Camera-type eye (tissue), 1 donor: ENCODE measurements at places on chromosomes 4 and X. TPM values are rescaled to one million over a fixed set of nuclear protein-coding genes. Genes with fewer than 3 reads are reported as not detected.

The GLOD5 gene
- not detected for total RNA-seq

The HSFX4 gene
- total RNA-seq = not detected

The AKAP14 gene
- total RNA-seq = not detected

The TMEM31 gene
- total RNA-seq = not detected

The UVSSA gene
- 15.7 TPM for total RNA-seq

The ARMCX1 gene
- total RNA-seq = 73.6 TPM

The PPP2R2C gene
- total RNA-seq = 10.1 TPM

The SYP gene
- total RNA-seq = 152 TPM

The COPS4 gene
- 88.5 TPM for total RNA-seq

The NAAA gene
- 44.2 TPM for total RNA-seq

The POU3F4 gene
- not detected for total RNA-seq

The NAP1L3 gene
- total RNA-seq = 48.2 TPM

The OPRPN gene
- 9.1 TPM for total RNA-seq

The DMD gene
- 132 TPM for total RNA-seq

The GPAT3 gene
- 2.7 TPM for total RNA-seq

The HPGDS gene
- total RNA-seq = 1.3 TPM

The TBC1D8B gene
- 18.3 TPM for total RNA-seq
